ENCODE measurements at places on chromosomes 5 and 9.

GRCh38 chr5:50687548-50687947 is 21.1 kb downstream of the PARP8 start:
- no peak for DNase-seq

- DNase-seq = no peak
Observed at GRCh38 chr5:18792145-18792544, 1157.9 kb downstream of the TAF11L14 start.

- DNase-seq = no peak
Observed at GRCh38 chr5:64826541-64826940, 57.8 kb downstream of the CWC27 start.

DNA sequence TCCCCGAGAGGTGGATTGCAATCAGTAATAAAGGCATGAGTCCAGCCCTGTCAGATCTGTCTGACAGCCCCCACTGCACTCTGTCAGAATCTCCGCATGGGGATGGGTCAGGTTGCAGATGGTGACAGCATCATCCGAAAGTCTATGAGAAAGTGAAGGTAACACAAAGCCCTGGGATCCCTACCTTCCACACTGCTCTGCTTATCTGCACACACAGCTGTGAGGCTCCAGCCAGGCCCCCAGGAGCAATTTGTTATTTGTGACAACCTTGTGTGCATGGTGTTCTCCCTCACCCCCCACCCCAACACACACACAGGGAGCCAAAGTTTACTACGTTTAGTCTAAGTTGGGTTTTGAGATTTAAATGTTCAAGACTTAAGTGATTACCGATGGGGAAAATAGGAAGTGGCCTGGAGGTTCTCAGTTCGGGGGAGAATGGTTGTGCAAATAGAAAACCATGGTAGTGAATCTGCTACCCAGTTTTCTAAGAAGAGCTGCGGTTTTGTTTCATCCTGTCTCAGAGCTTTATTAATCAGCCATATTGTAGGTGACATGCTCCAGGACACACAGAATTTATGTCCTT is 92.7 kb downstream of the SV2C start:
- no peak for DNase-seq

DNA sequence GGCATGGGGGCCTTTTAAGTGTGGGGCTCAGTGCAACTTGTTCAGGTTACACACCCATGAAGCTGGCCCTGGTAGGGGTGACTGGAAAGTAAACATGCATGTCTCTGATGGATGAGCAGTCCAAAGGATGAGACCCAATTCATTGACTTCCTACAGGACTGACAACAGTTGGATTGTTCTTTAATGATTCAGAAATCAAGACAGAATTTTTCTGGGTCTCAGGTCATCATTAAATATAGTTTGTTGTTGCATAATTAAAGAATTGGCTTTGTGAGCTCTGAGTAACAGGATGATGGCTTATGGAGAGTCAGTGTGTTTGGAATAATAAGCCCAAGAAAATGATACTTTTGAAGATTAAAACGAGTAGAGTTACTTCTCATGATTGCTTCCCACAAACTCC is 604.2 kb upstream of the CLINT1 start:
- no peak for DNase-seq

DNA sequence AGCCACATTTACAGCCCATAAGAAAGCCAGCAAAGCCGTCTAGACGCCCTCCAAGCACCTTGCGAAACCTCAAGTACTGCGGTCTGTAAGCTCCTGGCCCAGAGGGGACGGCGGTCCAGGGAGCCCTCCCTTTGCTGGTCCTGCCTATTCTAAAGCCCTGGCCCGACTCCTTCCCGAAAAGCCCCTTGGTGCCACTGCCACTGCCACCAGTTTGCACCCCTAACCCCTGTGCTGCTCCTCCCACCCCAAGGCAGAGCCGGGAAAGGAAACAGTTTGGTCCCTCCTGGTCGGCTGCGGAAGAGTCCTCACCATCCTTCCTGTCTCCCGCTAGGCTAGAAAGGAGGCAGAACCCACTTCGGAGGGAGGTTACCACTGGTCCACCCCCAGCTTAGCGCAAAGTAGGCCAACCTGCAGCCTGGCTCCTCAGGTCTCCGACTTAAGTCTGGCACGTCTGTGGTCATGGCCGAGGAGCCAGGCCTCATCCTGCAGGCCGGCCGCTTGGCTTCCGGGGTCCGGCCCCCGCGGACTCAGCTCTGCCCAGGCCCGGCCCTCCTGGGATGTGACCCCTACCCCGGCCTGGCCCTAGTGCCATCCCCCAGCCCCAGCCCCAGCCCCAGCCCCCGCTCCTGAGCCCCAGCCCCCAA is 916 bp downstream of the TOR1A start:
- DNase-seq = no peak

- DNase-seq = no peak
Observed at GRCh38 chr5:29504411-29504810, 1689.1 kb upstream of the CDH6 start.

- DNase-seq = no peak
Observed at GRCh38 chr9:23542438-23542837, 283.6 kb downstream of the ELAVL2 start.

DNA sequence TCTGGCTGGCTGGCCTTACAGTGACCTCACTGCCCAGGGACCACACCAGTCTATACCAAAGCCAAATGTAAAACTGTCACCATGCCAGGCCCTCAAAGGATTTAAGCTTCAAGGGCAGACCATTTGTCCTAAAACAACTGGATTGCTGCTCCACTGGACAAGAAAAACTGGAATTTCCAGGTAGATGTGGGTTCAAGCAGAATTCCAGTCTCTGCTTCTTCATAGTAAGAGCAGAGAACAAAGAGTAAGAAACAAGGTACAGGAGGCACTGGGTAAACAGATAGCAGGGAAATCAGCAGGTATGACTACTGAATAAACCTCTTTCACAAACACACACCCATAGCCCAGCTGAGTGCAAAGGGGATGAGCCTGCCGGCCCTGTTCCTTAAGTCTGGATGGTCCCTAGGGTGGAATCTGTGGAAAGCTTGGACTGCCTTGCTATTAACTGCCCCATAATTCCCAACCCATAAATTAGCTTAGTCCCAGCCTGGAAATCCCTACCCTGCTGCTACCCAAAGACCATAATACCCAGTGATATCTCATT is 5.5 kb downstream of the B4GALT1 start:
- no peak for DNase-seq

DNA sequence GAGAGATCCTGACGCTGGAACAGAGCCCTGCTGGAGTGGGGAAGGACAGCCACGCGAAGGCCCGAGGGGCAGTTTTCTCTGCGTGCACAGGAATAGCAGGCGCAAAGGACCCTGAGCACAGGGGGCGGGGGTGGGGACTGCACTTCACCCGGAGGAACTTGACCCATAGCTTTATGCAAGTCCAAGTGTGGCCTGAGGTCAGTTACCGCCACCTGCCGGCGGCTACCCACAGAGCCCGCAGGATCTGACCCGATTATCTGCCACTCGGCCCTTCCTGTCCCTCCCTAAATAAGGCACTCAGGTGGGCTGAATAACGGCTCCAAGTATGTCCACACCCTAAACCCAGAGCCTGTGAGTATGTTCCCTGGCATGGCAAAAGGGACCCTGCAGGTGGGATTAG is 65.4 kb upstream of the FCN1 start:
- DNase-seq = no peak

GRCh38 chr9:116516456-116516855 is 170.6 kb upstream of the TRIM32 start:
- DNase-seq = no peak

GRCh38 chr5:9431496-9432258 is 114.2 kb downstream of the SEMA5A start:
- no peak for DNase-seq

DNA sequence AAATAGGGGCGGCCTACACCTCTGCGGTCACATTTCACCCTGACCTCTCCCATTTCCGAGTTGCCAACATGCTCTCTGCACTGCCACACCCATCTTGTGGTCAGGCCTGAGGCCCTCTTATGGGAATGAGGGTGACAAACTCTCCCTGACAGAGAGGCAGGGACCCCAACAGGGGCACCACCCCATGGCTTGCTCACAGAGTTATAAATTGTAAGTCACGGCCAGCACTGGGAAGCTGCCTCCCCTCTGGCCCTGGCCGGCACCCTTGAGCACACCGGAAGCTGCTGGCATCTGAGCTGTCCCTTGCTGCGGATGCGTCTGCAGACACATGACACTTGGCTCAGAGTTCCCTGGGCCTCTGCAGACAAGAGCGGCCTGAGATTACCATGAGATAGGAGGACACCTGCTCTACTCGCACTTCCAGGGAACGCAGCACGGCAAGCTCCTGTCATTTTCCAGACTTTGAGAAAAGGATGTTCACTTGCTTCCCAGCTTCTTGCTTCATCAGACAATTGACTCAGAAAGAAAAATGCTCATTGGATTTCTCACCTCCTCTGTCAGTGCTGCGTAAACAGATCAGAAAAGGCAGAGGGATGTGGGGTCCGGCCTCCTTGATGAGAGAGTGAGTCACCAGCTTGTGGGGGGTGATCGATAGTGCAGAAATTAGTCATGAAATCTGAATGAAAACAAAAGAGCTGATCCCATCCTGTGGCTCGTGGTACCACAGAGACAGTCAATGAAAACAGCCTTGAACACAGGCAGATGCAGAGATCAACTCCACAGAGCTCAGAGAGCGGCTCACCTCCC is 269.8 kb downstream of the SYK start:
- peak; percentile 9 for DNase-seq

DNA sequence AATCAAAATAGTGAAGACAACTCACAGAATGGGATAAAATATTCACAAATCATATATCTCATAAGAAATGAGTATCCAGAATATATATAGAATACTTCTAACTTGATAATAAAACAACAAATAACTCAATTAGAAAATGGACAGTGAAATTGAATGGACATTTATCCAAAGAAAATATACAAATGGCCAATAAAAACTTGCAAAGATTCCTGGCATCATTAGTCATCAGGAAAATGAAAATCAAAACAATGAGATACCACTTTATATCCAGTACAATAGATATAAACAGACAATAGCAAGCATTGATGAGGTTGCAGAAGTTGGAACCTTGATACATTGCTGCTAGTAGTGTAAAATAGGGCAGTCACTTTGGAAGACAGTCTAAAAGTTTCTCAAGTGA is 12.8 kb upstream of the TLR4 start:
- DNase-seq = no peak

- no peak for DNase-seq
Observed at GRCh38 chr9:124758691-124759090, 12.4 kb downstream of the NR6A1 start.

GRCh38 chr5:125798307-125798706 is 624.9 kb upstream of the GRAMD2B start:
- no peak for DNase-seq

GRCh38 chr9:98823666-98824334 is 16.3 kb downstream of the GALNT12 start:
- no peak for DNase-seq

DNA sequence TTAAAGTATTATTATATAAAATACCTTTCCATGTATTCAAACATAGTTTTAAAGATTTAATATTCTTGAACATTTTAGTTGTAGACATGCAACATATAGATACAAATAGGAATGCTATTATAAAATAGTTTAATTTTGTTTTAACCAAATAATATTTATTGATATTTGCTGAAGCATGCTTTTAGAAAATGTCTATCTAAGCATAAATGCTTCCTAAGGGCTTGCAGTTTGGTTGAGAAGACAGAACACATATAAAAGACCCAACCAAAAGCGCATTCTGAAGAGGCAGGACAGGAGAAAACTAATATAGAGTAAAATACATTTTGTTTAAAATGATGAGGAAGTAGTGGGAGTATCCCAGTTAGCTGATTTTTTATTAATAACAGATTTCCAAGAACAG is 181.5 kb upstream of the ISL1 start:
- no peak for DNase-seq

DNA sequence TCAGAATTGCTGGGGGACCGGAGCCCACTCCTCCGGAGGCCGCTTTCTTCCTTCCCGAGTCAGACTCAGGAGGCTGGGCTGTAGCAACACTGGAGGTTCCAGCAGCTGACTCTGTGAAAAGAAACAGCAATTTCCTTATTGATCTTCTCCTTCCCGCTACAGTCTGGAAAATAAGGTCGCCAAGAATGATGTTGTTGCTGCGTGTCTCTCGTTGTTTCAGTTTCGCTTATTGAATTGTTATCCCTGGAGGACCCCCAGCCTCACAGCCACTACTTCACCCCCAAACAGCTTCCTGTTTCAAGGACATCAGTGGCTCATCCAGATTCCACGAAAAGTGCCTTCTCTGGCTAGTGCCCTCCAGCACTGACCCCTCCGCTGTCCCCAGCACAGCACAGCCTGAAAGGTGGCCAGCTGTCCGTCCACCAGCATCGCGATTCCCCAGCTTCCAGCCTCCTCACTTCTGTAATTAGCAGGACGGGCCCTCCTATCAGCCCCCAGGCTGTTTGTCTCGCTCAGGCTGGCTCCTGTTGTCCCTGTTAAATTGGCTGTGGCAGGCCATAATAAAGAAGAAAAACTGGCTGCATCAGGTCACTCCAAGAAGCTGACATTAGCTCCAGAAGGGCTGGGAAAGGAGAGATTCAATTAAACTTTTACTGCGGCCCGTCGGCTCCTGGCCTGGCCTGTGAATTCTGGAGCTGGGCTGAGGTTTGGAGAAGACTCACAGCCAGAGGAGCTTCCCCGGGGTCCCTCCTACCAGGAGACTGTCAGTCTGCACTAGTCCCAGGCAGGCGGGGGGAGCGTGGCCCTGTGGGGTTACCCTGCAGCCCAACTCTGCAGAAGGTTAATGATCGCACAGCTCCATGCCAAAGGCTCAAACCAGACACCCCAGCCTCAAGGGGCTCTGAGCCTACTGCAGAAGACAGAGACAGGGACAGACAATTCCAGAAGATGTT is 40.5 kb downstream of the OLFM1 start:
- no peak for DNase-seq

- DNase-seq = peak; percentile 13
Observed at GRCh38 chr9:19102181-19102630, 498 bp downstream of the HAUS6 start.

DNA sequence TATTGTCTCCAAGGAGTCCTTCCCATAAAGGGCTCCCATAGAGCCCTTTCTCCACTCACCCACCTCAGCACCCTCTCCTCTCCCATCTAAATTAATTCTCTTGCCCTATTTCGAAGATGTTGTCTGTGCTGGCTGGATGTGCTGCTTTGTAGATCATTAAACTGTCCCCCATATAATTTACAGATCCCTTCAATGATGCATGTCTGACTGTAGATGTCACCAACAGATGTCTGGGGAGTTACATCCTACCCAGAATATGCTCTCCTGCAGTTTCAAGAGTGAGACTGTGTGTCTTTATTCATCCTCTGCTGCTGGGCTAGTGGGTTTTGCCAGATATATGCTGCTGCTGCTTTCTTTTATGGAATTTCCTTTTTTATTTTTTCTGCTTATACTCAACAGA is 351.2 kb downstream of the MLLT3 start:
- DNase-seq = no peak

GRCh38 chr5:93899026-93899600 is 157.7 kb upstream of the POU5F2 start:
- no peak for DNase-seq

DNA sequence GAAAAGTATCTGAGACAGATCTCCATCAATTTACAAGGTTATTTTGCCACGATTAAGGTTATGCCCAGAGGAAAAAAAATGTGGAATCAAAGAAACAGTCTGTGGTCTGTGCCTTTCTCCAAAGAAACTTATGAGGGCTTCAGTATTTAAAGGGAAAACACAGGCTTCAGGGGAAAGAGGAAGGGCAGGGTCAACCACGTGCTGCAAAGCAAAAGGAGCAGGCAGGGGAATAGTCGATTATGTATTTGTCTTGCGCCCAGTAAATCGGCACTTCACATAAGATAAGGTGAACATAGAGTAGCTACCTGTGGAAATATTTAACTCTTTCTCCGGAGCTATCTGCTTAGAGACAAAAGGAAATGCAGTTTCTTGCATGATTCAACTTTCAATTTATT is 343.7 kb downstream of the RAB3C start:
- no peak for DNase-seq
